ENCODE measurements at places on chromosomes 6 and 20. TPM values are rescaled to one million over a fixed set of nuclear protein-coding genes. Genes with fewer than 3 reads are reported as not detected.

FHL5 gene
- total RNA-seq: not detected

TAGAP gene
- not detected for total RNA-seq

PAQR8 gene
- total RNA-seq: 2.1 TPM

GRCh38 chr6:27141529-27142015 lies 105.9 kb upstream of the PRSS16 start:
- DNase-seq: no peak

B3GAT2 gene
- 0.17 TPM for total RNA-seq

- no peak for DNase-seq
Observed at GRCh38 chr20:62406635-62407176, 379 bp downstream of the CABLES2 start.

GRCh38 chr6:160202411-160202810 lies 56.2 kb downstream of the SLC22A2 start:
- no peak for DNase-seq

DNA sequence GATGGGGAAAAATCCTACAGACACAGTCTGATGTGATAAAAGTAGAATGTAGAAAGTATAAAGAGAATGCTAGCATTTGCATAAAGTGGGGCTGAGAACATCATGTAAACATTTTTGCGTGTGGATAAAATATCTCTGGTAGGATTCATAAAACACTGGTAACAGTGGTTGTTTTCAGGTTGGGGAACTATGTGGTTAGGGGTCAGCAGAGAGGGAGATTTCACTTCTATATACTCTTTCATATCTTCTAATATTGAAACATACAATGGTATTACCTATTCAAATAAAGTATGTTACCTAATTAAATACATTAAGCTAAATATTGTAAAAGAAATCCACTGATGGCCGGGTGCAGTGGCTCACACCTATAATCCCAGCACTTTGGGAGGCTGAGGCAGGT lies 96.2 kb upstream of the CCDC167 start:
- DNase-seq: no peak

Data from HT1080 (cell line).